ENCODE measurements at places on chromosomes 3 and 15. TPM values are rescaled to one million over a fixed set of nuclear protein-coding genes. Genes with fewer than 3 reads are reported as not detected.

The DLL4 gene
- 257 TPM for total RNA-seq

DNA sequence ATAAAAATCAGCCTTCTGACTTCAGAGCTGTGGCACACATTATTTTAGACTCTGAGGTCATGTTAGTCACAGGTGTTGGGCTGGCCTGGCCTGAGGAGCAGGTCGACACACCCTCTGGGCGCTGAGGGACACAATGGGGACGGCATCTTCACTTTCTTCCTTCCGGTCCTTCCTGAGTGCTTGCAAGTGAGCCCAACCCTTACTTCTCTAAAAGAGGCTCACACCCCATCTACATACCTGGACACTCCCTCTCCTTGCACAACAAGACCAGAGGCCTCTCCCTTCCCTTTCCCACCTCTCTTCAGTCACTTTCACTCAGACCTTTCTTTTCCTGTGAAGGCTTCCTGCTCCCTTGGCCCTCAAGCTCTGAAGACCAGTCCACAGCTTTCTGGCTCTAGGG is 85.4 kb downstream of the XXYLT1 start:
- peaks cover 74% of the 10 kb centered on the region for H3K4me1 ChIP-seq
- no peak for DNase-seq
- no peak overlapping the region for H3K4me3 ChIP-seq
- peaks cover 10% of the 10 kb centered on the region for H3K27me3 ChIP-seq

DNA sequence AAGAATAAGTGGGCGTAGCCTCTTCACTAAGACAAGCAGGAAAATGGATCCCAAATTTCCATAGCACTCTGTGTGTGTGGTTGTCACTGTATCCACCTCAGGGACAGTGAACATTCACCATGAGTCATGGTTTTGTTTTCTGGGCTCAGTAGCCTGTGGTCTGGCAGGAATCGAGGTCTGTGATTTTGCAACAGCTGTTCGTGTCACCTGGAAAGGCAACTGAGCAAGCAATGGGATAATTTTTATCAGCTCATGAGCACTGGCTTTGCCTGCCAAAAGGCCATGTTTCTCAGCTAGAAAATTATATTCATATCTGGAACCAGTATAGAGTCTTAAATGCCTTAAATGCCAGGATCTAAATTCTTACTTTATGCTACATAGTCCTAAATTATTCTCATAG is 60.9 kb downstream of the STRIT1 start:
- no peak for DNase-seq
- H3K36me3 ChIP-seq, result no peaks in the 10 kb centered on the region
- H3K27me3 ChIP-seq, result peaks cover 2% of the 10 kb centered on the region
- no peaks in the 10 kb centered on the region for H3K4me1 ChIP-seq
- H3K4me3 ChIP-seq, result no peak overlapping the region
- no peak overlapping the region for H3K27ac ChIP-seq

The DUOX2 gene
- total RNA-seq, result 1.2 TPM

- no peak overlapping the region for H3K4me3 ChIP-seq
- no peak for DNase-seq
- H3K36me3 ChIP-seq, result no peaks in the 10 kb centered on the region
- no peaks in the 10 kb centered on the region for H3K27me3 ChIP-seq
Observed at GRCh38 chr15:80753161-80753560, 26.0 kb upstream of the CEMIP start.

- H3K27me3 ChIP-seq, result peaks cover 7% of the 10 kb centered on the region
- DNase-seq, result no peak
- no peak overlapping the region for H3K27ac ChIP-seq
- H3K36me3 ChIP-seq, result no peaks in the 10 kb centered on the region
- H3K4me1 ChIP-seq, result peaks cover 5% of the 10 kb centered on the region
Observed at GRCh38 chr3:101926594-101927105, 77.3 kb downstream of the NFKBIZ start.

DNA sequence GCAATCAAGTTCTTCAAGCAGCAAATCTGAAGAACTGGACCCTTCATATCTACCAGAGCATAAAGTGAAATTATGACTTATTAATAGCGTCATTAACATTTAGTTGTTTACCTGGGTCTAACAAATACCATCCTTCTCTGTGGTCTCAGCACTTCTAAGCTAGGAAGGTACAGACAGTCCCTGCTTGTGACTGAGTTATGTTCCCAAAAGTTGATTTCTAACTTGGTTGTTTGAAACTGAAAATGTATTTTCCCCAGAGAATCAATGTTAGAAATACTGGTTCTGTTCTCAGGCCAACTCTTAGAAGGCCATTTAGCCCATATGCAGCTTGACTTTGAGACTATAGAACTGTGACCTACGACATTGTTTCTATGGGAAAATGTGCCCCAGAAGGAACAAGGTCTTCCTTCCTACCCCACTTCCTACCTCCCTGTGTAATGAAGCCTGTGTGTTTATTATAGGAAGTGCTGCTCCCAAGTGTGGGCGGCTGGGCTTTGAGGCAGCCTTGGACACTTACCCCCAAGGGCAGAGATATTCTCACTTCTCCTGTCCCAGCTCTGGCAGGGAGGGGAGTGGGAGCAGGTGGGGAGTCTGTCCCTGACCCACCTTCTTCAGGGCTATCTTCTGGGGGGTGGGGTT is 12.2 kb upstream of the MAPK6 start:
- H3K4me1 ChIP-seq, result peaks cover 82% of the 10 kb centered on the region
- DNase-seq, result peak; percentile 14
- H3K4me3 ChIP-seq, result no peak overlapping the region
